ENCODE measurements at places on chromosomes 16 and 17. TPM values are rescaled to one million over a fixed set of nuclear protein-coding genes. Genes with fewer than 3 reads are reported as not detected.
A peak's percentile ranks its signal among the peaks of the same experiment; 100 is the strongest.

TBC1D3E gene
- polyA plus RNA-seq: not detected

CDK5R1 gene
- polyA plus RNA-seq: 5.9 TPM

SBK1 gene
- polyA plus RNA-seq: 7.4 TPM

SLC5A2 gene
- 2.3 TPM for polyA plus RNA-seq

EFCAB13 gene
- 11.0 TPM for polyA plus RNA-seq

PIK3R6 gene
- not detected for polyA plus RNA-seq

NPB gene
- polyA plus RNA-seq: not detected

DHX58 gene
- polyA plus RNA-seq: 21.7 TPM

MAPT gene
- 0.21 TPM for polyA plus RNA-seq

SLFN12L gene
- 10.9 TPM for polyA plus RNA-seq

FOXC2 gene
- not detected for polyA plus RNA-seq

NKD1 gene
- 0.07 TPM for polyA plus RNA-seq

PNMT gene
- 0.64 TPM for polyA plus RNA-seq

CIBAR2 gene
- polyA plus RNA-seq: not detected

BORCS6 gene
- 16.9 TPM for polyA plus RNA-seq

CCL1 gene
- polyA plus RNA-seq: not detected

DNA sequence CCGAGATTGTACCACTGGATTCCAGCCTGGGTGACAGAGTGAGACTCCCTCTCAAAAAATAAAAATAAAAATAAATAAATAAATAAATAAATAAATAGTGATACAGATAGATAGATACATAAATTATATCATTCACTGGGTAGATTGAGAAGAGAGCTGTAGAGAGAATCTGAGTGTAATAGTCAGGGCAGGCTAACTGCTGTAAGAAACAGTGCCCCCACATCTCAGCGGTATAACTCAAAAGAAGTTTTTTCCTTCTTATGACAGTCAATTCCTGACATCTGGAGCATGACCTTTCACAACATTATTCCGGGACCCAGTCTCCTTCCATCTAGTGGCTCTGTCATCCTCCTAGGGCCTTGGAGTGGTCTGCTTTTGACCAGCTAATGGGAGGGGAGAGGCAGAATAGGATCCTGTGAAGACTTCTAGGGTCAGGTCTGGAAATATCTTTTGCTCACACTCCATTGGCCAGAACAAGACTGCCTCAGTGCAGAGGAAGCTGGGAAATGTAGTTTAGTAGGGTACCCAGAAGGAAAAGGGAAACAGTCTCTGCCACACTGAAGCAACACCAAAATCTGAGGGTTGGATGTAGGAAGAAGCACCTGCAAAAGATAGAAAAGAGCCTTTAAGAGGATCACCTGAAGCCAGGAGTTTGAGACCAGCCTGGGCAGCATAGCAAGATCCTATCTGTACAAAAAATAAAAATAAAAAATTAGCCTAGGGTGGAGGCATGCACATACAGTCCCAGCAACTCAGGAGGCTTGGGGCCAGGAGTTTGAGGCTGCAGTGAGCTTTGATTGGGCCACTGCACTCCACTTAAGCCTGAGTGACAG lies 3.0 kb upstream of the QPRT start:
- no peaks in the 10 kb centered on the region for H3K27me3 ChIP-seq
- DNase-seq: peak; percentile 30
- H3K27ac ChIP-seq: peak overlapping the region; percentile 24
- H3K36me3 ChIP-seq: peaks cover 14% of the 10 kb centered on the region

DNA sequence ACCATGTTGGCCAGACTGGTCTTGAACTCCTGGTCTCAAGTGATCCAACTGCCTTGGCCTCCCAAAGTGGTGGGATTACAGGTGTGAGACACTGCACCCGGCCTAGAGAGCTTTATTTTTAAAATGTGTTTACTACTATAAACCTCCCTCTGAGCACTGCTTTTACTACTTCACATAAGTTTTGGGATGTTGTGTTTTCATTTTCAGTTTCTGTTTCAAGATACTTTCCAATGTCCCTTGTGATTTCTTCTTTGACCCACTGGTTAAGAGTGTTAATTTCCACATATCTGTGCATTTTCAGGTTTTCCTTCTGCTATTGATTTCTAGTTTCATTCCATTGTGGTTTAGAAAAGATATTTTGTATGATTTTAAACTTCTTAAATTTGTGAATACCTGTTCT lies 74.4 kb downstream of the NETO2 start:
- DNase-seq: no peak
- no peaks in the 10 kb centered on the region for H3K27me3 ChIP-seq
- no peaks in the 10 kb centered on the region for H3K4me1 ChIP-seq
- no peaks in the 10 kb centered on the region for H3K36me3 ChIP-seq
- H3K4me3 ChIP-seq: no peak overlapping the region
- no peak overlapping the region for H3K27ac ChIP-seq

- no peaks in the 10 kb centered on the region for H3K27me3 ChIP-seq
- H3K4me1 ChIP-seq: peaks cover 22% of the 10 kb centered on the region
- DNase-seq: peak; percentile 64
- H3K27ac ChIP-seq: peak within 1 kb of the TSS; percentile 100
Observed at GRCh38 chr17:42112552-42113176, at the start of gene DHX58. TSS of gene DHX58 (minus strand) at chr17:42112714. CDS start at chr17:42111892, 822 bp downstream.

GRCh38 chr16:62253966-62254365 lies 217.7 kb upstream of the CDH8 start:
- DNase-seq: no peak
- no peaks in the 10 kb centered on the region for H3K4me1 ChIP-seq

DNA sequence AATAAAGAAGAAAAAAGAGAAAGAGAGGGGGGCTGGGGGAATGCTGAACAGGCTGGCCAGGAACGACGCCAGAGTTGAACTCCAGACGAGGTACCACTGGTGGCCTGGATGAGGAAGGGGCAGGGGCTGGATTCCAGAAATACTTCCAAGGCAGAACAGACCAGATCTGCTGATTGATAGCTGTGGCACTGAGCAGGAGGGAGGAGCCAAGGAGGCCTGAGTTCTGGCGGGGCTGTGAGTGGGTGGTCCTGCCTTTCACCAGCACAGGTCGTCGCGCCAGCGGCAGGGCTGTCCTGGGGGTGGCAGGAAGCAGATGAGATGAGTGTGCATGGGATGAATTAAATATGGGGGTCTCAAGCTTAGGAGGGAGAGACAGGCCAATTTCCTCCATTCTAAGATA lies 5.5 kb downstream of the CCDC42 start:
- no peaks in the 10 kb centered on the region for H3K36me3 ChIP-seq
- H3K27me3 ChIP-seq: peaks cover 3% of the 10 kb centered on the region
- peak overlapping the region; percentile 79 for H3K27ac ChIP-seq
- H3K4me3 ChIP-seq: peak overlapping the region; percentile 87
- H3K4me1 ChIP-seq: peaks cover 16% of the 10 kb centered on the region

- no peak overlapping the region for H3K4me3 ChIP-seq
- H3K27me3 ChIP-seq: no peaks in the 10 kb centered on the region
- peaks cover 41% of the 10 kb centered on the region for H3K4me1 ChIP-seq
- H3K36me3 ChIP-seq: no peaks in the 10 kb centered on the region
- no peak for DNase-seq
- H3K27ac ChIP-seq: peak overlapping the region; percentile 80
Observed at GRCh38 chr17:64109400-64109799, 20.5 kb downstream of the ERN1 start.

DNA sequence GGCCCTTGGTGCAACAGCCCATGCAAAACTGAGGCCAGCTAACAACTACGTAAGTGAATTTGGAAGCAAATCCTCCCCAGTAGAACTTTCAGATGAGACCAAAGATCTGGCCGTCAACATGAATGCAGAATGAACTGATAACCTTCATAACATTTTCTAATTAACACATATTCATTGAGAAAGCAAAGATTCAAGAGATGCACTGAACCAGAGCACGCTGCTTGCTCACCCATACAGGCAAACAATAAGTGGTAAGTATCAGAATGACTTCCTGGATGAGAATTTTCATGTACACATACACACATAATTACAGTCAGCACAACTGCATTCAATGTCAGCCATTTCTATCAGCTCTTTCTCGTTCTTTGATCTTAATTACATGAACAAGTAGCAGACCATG lies 30.6 kb downstream of the XYLT1 start:
- no peak overlapping the region for H3K27ac ChIP-seq
- peaks cover 30% of the 10 kb centered on the region for H3K4me1 ChIP-seq
- no peak for DNase-seq
- H3K4me3 ChIP-seq: no peak overlapping the region

GRCh38 chr17:82943751-82944150 lies 103.9 kb upstream of the ZNF750 start:
- H3K36me3 ChIP-seq: peaks cover 45% of the 10 kb centered on the region
- no peak overlapping the region for H3K4me3 ChIP-seq
- no peak overlapping the region for H3K27ac ChIP-seq
- peaks cover 6% of the 10 kb centered on the region for H3K4me1 ChIP-seq

DNA sequence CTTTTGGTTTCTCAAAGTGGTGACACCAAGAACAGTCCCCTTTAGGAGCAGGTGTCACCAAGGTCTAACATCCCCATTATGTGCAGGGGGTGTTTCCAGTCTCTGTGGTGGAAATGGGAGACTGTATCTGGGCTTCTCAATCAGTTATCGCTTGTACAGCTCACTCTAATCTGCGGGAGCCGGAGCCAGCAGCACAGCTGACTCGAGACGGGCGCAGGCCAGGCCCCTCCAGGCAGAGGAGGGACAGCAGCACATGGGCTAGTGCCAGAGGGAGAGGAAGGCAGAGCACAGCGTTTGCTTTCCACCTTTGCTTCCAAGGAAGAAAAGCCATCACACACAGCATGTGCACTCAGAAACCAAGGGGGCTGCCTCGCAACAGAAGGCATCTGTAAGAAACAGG lies 91.2 kb upstream of the CREBBP start:
- no peak for DNase-seq
- no peak overlapping the region for H3K4me3 ChIP-seq
- H3K36me3 ChIP-seq: no peaks in the 10 kb centered on the region
- no peaks in the 10 kb centered on the region for H3K4me1 ChIP-seq
- H3K27ac ChIP-seq: no peak overlapping the region

GRCh38 chr16:15641753-15642556 lies 999 bp downstream of the MARF1 start:
- DNase-seq: no peak
- peaks cover 17% of the 10 kb centered on the region for H3K36me3 ChIP-seq
- H3K27me3 ChIP-seq: no peaks in the 10 kb centered on the region
- peaks cover 67% of the 10 kb centered on the region for H3K4me1 ChIP-seq
- peak overlapping the region; percentile 99 for H3K27ac ChIP-seq

- no peak overlapping the region for H3K27ac ChIP-seq
- peaks cover 10% of the 10 kb centered on the region for H3K27me3 ChIP-seq
- no peak overlapping the region for H3K4me3 ChIP-seq
- no peaks in the 10 kb centered on the region for H3K36me3 ChIP-seq
Observed at GRCh38 chr16:55453909-55454308, 25.1 kb upstream of the MMP2 start.

GRCh38 chr17:68277807-68278206 lies 13.1 kb downstream of the SLC16A6 start:
- DNase-seq: no peak
- no peaks in the 10 kb centered on the region for H3K27me3 ChIP-seq
- H3K4me3 ChIP-seq: no peak overlapping the region
- peaks cover 1% of the 10 kb centered on the region for H3K4me1 ChIP-seq
- H3K36me3 ChIP-seq: no peaks in the 10 kb centered on the region

- no peak overlapping the region for H3K27ac ChIP-seq
- peak overlapping the region; percentile 55 for H3K4me3 ChIP-seq
- H3K4me1 ChIP-seq: peaks cover 44% of the 10 kb centered on the region
- H3K36me3 ChIP-seq: peaks cover 81% of the 10 kb centered on the region
Observed at GRCh38 chr17:78111727-78112517, 16.6 kb downstream of the TMC6 start.

GRCh38 chr16:19219836-19220235 lies 51.8 kb downstream of the SYT17 start:
- no peak overlapping the region for H3K4me3 ChIP-seq
- no peaks in the 10 kb centered on the region for H3K4me1 ChIP-seq
- DNase-seq: no peak

- peaks cover 18% of the 10 kb centered on the region for H3K27me3 ChIP-seq
- H3K4me3 ChIP-seq: no peak overlapping the region
- H3K4me1 ChIP-seq: peaks cover 9% of the 10 kb centered on the region
- H3K27ac ChIP-seq: no peak overlapping the region
- no peaks in the 10 kb centered on the region for H3K36me3 ChIP-seq
- DNase-seq: no peak
Observed at GRCh38 chr17:65277576-65277975, 140.4 kb downstream of the RGS9 start.

DNA sequence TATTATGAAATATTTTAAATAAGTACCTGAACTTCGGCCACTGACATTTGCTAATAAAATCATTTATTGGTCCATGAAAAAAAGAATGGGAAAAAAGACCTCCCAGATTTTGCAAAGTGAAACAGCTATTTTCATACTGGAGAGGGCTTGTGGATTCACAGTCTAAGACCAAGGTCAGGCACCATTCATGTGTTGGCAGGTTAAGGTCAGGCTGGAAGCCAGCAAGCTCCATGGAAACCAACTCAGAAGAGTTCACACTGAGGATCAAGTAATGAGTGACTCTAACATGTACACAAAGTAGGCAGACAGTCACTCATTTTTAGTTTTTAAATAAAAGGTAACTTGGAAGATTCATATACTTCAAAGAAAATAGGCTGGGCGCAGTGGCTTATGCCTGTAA lies 3.4 kb downstream of the DNAJA2 start:
- H3K4me1 ChIP-seq: peaks cover 68% of the 10 kb centered on the region
- H3K27me3 ChIP-seq: no peaks in the 10 kb centered on the region
- DNase-seq: no peak
- H3K4me3 ChIP-seq: no peak overlapping the region
- H3K36me3 ChIP-seq: peaks cover 12% of the 10 kb centered on the region

DNA sequence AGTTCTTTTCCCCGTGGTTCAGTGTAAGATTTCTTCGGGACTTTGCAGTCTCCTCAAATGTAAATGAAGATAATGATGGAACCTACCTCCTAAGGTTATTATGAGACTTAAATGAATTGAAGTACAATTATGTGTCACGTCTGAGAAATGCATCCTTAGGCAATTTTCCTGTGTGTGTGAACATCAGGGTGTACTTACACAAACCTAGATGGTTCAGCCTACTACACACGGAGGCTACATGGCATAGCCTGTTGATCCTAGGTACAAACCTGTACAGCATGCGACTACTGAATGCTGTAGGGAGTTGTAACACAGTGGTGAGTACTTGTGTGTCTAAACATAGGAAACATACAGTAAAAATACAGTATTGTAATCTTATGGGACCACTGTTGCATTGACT lies 1.1 kb upstream of the FAM20A start:
- peaks cover 57% of the 10 kb centered on the region for H3K27me3 ChIP-seq
- H3K36me3 ChIP-seq: no peaks in the 10 kb centered on the region
- no peak overlapping the region for H3K4me3 ChIP-seq
- no peak overlapping the region for H3K27ac ChIP-seq
- peaks cover 16% of the 10 kb centered on the region for H3K4me1 ChIP-seq
- no peak for DNase-seq

DNA sequence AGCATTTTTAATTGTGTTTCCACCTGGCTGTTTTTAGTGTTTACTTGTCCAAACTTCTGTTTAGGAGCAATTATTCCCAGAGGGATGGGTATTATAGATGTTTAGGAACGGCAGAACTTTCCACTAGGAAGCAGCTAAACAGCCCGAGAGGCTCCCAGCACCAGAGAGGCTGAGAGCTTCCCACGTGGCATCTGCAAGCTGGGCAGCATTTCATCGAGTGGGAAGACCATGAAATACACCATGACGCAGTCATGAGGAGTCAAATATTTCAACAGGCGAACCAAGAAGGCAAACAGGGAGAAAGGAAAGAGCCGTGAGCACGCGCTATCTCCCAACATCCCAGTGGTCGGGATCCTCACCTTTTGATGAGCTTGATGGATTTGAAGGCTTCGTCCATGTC lies 24.1 kb downstream of the TMEM204 start:
- peaks cover 52% of the 10 kb centered on the region for H3K36me3 ChIP-seq
- H3K4me1 ChIP-seq: peaks cover 49% of the 10 kb centered on the region
- H3K27me3 ChIP-seq: no peaks in the 10 kb centered on the region

- DNase-seq: no peak
- H3K27me3 ChIP-seq: peaks cover 30% of the 10 kb centered on the region
- no peak overlapping the region for H3K27ac ChIP-seq
- no peak overlapping the region for H3K4me3 ChIP-seq
- H3K36me3 ChIP-seq: no peaks in the 10 kb centered on the region
Observed at GRCh38 chr17:45666046-45666600, 118.0 kb upstream of the CRHR1 start.

GRCh38 chr17:64441772-64442540 lies 7.0 kb upstream of the MILR1 start:
- peaks cover 9% of the 10 kb centered on the region for H3K36me3 ChIP-seq
- H3K4me1 ChIP-seq: peaks cover 10% of the 10 kb centered on the region

All from naive thymus-derived CD8-positive, alpha-beta T cell (primary cell).